Pulmonary artery endothelial cell (primary cell): ENCODE measurements at places on chromosomes 5 and 9. TPM values are rescaled to one million over a fixed set of nuclear protein-coding genes. Genes with fewer than 3 reads are reported as not detected.

Gene DOCK8
- total RNA-seq = 0.33 and 0.78 TPM in 2 replicates

Gene C5orf15
- total RNA-seq = 27.2 and 36.3 TPM in 2 replicates

DNA sequence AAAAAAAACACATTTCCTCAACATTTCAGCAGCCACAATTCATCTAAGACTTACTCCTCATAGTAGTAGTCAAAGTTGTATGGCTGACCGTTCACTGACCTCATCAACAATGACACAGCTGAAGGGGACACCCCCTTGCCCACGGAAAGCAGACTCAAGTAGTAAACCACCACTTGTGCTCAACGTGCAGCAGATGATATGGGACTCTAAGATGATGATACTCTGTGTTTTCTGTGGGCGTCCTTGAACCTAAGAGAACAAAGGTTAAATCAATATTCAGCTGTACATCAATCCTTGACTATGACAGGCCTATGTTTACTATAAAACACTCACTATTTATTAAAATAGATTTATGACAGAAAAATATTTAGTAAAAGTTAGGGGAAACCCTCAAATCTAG, 71.6 kb downstream of the SETX start:
- DNase-seq = no peak

DNA sequence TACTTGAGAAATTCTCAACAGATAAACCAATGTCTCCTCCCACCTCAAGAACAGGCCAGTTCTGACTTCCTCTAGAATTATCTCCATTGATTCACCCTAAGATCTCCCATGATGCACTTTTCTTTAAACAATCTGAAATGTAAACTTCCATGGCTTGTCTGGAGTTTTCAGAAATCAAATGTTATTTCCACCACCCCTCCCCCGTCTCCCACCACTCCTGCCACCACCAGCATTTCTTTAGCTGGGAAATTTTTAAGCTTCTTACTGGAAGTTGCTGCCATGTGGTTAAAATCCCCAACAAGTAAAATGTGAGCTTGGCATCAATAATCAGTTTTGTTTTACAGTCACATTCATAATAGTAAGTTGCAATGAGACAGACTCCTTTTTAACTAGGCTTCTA, 32.8 kb upstream of the BASP1 start:
- DNase-seq = no peak

DNA sequence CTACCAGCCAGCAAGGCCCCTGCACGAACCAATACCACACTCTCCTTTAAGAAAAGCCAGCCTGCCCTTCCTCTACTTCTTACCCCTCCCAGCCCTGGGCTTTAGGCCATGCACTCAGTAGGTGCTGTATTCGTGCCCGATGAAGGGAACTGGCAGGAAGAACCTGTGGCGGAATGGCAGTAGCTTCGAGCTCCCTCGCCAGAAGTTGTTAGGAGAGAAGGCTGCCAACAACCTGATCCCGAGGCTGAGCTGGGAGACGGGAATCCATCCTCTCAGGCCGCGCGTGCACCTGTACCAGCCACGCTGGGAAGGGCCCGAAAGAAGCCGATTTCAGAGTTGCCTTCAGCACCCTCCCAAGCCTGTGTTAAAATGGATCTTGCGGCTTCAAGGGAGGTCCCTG, 45.3 kb upstream of the AKNA start:
- no peak for DNase-seq

- no peak for DNase-seq
Measured at GRCh38 chr5:53436480-53437191, 43.8 kb upstream of the FST start.

DNA sequence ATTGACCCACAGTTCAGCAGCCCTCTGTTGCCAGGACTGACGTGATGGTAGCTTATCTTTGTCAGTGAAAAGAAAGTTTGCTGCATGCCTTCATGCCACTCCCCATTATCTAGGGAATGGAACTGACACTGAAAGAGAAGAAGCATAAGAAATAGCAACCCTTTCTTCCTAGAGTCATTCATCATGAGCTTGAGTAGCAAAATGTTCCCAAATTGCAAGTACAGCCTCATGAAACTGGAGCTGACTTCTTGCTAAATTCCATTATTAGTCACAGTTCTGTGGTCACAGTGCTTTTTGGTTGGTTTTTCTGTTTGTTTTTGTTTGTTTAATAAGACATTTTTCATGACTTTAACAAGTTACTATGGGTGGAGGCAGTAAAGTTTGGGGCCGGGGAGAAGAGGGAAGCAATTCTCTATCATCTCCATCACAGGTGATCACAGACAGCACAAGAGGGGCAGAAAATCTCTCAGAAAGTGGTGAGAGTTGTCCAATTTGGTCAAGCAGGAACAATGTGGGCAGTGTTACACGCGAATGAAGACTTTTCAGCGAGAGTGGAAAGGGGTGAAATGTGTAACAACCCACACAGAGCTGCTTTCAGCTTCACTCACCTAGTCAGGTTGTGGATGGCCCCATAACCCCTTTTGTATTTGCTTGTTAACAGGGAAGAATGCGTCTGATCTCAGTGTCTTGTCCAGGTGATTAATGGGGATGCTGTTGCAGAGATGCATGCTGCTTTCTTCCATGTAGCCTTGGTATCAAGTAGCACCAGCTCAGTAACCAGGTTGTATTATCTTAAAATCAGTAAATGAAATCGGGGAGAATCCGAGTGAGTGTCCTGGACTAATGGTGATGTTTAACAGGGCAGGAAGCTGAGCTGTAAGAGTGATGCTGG, 440.4 kb downstream of the DMRT2 start:
- no peak for DNase-seq

DNA sequence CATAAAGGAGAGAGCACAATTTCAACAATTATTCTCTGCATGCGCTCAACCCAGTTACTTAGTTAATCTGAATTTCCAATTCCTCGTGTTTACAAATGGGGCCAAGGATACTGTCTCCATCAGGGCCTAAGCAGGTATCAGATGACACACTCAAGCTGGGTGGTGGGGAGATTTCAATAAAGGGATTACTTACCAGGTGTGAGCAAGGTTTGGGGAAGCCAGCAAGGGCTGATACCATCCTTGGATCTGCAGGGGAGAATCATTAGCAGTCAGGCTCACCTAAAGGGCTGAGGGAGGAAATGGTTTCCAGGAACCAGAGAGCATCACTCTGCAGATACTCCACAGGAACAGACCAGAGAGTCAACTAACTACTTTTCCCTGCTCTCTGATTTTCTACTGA, 487.1 kb downstream of the NTRK2 start:
- DNase-seq = no peak

- no peak for DNase-seq
Measured at GRCh38 chr5:8660133-8660893, 791.4 kb downstream of the MTRR start.

DNA sequence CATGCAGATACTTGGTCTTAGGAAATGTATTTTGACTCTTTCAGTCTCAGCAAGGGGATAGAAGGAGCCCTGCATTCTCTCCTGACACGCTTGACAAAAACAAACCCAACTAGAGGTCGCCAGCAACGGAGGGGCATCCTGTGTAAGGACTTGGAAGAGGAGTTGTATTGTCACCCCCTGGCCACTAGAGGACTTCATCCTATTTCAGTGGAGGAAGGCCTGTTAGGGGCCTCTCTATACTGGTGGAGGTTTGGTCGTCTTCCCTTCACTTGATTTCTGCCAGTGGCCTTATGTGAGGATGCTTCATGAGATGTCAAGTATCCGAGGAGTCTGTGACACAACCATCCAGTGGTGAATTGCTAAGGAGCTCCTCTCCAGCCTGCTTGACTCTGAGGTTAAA, 122.8 kb upstream of the STC2 start:
- DNase-seq = no peak

DNA sequence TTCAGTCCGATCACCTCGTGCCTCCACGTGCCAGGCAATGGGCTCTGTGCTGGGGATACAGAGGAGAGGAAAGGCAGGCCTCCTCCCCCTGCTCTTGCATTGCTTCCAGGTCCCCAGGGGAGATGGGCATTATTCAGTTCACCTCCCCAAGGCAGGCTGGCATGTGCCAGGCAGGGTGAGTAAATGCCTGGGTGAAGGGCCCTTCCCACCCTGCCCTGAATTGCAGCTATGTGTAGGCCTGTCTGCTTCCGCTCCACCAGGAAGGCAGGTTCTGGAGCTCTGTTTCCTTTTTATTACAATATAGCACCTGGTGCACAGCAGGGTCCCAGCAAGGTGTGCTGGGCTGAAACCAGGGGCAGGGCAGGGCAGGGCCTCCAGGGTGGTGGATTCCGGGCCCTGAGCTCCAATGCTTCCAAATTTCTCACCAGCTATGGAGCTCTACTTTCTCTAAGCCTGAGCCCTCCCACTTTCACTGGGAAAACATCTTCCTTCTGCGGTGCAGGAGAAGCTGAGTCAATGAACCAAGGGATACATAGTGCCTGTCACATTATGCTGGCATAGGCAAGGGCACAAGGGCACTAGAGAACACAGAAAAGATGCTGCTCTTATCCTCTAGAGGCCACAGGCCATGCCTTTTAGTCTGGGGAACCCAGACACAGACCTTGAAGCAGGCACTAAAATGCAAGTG, 42.0 kb downstream of the SHB start:
- DNase-seq = no peak

DNA sequence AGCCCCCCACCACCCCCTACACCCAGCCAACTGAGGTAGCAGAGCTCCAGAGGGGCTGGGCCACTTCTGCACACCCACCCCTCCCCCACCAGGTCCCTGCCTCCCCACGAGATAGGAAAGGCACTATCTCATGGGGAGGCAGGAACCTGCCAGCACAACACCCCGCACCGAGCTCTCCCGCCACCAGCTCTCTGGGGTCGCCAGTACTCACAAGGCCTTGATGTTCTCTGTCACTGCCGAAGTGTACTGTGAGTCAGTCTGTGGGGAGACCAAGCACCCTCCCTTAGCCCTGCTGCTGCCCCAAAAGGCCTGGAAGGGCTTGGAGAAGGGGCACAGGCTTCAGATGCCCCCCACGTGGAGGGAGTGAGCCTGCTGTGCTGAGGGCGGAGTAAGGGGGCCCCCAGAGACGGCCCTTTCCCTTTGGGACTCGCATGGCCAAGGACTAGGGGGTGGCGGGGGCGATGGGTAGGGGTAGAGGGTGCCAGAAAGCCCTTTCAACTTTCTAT, 5.9 kb downstream of the MGAT4B start:
- DNase-seq = no peak

DNA sequence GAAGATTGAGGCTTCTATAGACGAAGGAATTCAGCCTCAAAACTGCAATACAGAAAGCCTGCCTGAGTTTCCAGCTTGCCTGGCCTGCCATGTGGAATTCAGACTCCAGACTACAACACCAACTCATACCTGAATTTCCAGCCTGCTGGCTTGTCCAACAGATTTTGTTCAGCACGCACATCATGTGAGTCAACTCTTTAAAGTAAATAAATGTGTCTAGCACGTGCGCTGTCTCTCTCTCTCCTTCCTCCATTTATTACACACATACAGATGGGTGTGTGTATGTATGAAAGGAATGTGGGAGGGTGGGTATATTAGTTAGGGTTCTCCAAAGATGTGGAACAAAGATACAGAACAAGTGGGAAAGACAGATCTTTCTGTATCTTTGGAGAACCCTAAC, 82.4 kb upstream of the TAS2R1 start:
- no peak for DNase-seq

DNA sequence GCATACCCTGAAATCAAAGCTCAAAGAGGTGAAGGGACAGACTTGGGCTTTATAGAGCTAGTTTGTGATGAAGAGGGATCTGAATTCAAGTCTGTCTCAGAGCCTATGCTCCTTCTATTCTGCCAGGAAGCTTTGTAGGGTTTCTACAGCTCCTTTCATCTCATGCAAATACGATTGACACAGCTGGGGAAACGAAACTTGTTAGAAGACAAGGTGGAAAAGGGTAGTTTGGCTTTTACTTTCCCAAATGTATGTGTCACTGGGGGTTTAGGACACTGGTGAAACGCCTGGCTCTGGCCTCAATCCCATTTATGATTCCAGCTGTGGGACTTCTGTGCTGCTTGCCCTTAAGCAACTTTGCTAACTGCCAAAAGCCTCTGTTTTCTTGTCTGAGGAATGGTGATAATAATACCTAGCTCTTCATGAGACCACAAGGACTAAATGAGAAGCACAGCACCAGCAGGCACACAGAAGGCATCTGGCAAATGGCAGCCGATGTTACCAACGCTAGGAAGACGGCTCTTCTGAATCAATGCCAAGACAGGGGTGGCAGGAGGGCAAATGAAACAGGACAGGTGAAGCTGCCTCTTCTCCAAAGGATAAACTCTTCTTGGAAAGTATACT, 70.3 kb upstream of the EQTN start:
- DNase-seq = no peak

GRCh38 chr5:31880449-31880848, 241.5 kb downstream of the PDZD2 start:
- no peak for DNase-seq
